Progenitor cell of endocrine pancreas (in vitro differentiated cells): ENCODE measurements at places on chromosomes 5 and 9.

DNA sequence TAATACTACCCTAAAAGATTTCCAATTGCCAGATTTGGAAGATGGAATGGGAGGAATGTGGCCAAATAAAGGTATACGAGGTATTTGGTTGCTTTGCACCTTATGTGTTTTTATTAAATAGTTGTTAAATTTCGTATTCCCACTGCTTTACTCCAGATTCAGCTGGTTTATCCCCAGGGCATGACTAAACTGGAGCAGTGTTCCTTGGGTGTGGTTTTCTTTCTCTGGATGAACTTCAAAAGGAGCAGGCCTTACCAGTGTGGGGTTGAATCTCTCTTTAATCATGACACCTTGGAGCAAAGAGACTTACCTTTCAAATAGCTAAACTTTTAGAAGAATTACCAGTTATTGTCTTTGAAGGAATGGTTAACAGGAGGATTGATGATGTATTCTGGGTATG lies 121.7 kb upstream of the BNC2 start:
- H3K36me3 ChIP-seq: peaks cover 2% of the 10 kb centered on the region
- H3K27me3 ChIP-seq: no peaks in the 10 kb centered on the region
- H3K4me3 ChIP-seq: no peak overlapping the region
- no peaks in the 10 kb centered on the region for H3K4me1 ChIP-seq
- no peak overlapping the region for H3K27ac ChIP-seq

GRCh38 chr9:82091610-82092009 lies 103.0 kb downstream of the SPATA31D1 start:
- H3K4me3 ChIP-seq: no peak overlapping the region
- H3K27ac ChIP-seq: no peak overlapping the region
- peaks cover 7% of the 10 kb centered on the region for H3K4me1 ChIP-seq
- no peak for DNase-seq

- H3K27ac ChIP-seq: no peak overlapping the region
- peaks cover 1% of the 10 kb centered on the region for H3K4me1 ChIP-seq
- H3K4me3 ChIP-seq: no peak overlapping the region
- no peaks in the 10 kb centered on the region for H3K27me3 ChIP-seq
These were observed 72.7 kb upstream of the FCN2 start for GRCh38 chr9:134807716-134808446.

- H3K27me3 ChIP-seq: peaks cover 23% of the 10 kb centered on the region
- H3K27ac ChIP-seq: no peak overlapping the region
- H3K36me3 ChIP-seq: no peaks in the 10 kb centered on the region
These were observed 20.4 kb upstream of the COL27A1 start for GRCh38 chr9:114134827-114135396.

DNA sequence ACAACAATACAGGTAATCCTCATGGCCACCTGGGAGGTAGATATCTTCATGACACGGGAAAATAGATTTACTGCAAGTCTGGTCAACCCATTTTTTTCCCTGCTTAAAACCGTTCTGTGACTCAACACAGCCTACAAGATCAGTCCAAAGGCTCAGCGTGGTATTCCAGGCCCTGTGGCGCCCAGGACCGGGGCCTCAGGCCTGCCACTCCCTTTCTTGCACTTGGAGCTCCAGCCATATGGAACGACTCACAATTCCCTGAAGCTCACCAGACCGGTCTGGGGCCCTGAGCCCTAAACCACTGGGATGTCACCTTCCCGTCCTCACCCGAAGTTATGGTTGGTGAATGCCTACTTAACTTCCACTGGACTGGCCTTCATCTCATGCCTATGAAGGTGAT lies 6.5 kb upstream of the MLANA start:
- H3K27ac ChIP-seq: no peak overlapping the region
- H3K27me3 ChIP-seq: no peaks in the 10 kb centered on the region
- no peaks in the 10 kb centered on the region for H3K36me3 ChIP-seq
- no peak overlapping the region for H3K4me3 ChIP-seq
- DNase-seq: no peak
- no peaks in the 10 kb centered on the region for H3K4me1 ChIP-seq

DNA sequence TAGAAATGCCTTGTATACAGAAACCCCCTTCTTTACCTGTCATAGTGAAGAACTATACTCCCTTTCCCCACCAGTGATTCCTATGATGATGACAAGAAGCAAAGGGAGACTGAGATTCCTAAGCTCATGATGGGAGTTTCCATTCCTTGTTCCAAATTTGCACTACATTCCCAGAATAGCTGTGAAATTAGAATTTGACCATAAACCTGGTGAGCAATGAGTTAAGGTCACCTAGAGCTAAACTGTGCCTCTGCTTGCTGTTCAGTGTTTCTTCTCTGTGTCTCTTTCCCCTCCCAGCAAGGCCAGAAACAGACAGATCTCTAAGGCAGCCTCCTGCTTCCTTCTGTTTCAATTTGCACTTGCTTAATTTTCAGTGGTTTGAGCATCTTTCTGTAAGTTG lies 332.1 kb downstream of the PIK3R1 start:
- no peaks in the 10 kb centered on the region for H3K36me3 ChIP-seq
- H3K27ac ChIP-seq: no peak overlapping the region
- H3K4me3 ChIP-seq: no peak overlapping the region
- no peaks in the 10 kb centered on the region for H3K27me3 ChIP-seq

- peaks cover 7% of the 10 kb centered on the region for H3K4me1 ChIP-seq
- no peaks in the 10 kb centered on the region for H3K27me3 ChIP-seq
- H3K27ac ChIP-seq: no peak overlapping the region
- no peaks in the 10 kb centered on the region for H3K36me3 ChIP-seq
- no peak for DNase-seq
These were observed 323.4 kb downstream of the FBXL7 start for GRCh38 chr5:15823398-15823797.

- H3K4me3 ChIP-seq: peak overlapping the region; percentile 90
- peaks cover 56% of the 10 kb centered on the region for H3K27me3 ChIP-seq
- no peak for DNase-seq
- peaks cover 23% of the 10 kb centered on the region for H3K36me3 ChIP-seq
These were observed 3.9 kb downstream of the NR2F1 start for GRCh38 chr5:93586736-93587596.

DNA sequence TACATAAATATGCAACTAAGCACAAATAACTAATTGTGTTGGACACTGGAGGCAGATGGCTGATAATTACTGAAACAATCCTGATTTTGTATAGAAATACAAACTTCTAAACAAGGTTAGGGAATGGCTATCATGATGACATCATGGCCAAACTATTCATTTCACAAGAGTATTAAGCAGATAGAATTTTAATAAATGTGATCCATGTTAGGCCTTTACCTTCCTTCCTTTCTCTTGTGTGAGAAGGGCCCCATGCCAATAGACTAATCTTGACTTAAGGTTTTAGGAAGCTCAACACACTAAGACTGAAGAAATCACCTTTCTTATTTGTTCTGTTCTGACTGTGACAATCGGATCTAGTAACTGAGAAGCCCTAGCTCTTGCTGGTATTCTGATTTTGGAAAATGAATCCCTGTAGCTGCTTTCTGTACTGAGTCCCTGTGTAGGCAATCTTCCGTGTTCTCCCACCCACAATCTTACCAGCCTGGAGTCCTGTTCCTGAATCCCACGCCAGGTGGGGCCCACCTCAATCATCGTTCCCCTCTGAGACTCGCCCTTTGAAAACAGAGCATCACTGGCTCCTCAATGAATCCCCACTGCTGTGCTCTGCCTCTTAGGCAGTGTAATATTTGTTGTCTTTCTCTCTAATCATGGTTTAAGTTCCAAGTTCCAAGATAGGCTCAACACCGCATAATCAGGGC lies 168.7 kb upstream of the GNA14 start:
- DNase-seq: no peak
- peaks cover 2% of the 10 kb centered on the region for H3K36me3 ChIP-seq
- no peaks in the 10 kb centered on the region for H3K27me3 ChIP-seq
- H3K4me3 ChIP-seq: no peak overlapping the region

GRCh38 chr5:142601432-142601831 lies 84.5 kb downstream of the FGF1 start:
- H3K4me1 ChIP-seq: peaks cover 8% of the 10 kb centered on the region
- no peaks in the 10 kb centered on the region for H3K36me3 ChIP-seq
- H3K27ac ChIP-seq: no peak overlapping the region

- H3K4me1 ChIP-seq: no peaks in the 10 kb centered on the region
- H3K36me3 ChIP-seq: no peaks in the 10 kb centered on the region
- H3K4me3 ChIP-seq: no peak overlapping the region
These were observed 23.8 kb upstream of the ALDH1B1 start for GRCh38 chr9:38368731-38369130.

DNA sequence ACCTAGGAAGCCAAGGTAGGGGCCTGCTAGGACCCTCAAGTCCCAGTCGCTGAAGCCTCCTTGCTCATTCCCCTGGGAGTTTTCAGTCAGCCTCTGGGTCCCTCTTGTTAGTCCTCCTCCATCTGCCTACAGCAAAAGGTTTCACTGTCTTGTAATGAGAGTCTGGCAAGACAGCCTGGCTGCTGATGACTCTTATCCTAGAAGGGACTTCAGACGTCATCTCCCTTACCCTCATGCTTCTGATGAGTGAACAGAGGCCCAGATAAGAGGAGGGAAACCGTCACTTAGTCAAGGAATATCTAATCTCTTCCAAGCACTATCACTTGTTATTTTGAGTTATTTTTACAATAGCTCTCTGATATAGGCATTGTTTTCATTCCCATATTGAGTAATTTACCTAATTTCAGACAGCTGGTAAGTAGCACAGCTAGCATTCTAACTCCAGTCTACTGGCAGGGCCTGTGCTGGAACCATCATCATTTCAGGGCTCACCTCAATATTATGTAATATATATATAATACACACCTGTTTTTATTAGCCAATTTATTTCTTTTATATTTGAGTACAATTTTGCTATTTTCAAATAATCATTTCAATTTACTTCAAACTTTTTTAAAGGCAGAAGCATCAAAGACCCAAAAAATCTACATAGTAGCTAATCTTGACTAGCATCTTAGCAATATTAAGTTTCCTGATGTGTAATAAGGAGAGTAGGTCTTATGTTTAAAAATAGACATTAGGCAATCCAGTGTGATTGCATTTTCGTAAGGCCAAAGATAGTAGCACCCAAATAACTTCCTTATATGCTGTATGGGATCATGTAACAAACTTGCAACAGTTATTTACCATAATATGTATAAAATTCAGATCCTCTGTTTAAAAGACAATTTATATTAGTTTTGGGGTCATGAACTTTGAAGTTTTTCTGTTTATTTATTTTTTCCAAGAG lies 7.9 kb downstream of the CMYA5 start:
- no peak overlapping the region for H3K4me3 ChIP-seq
- H3K27me3 ChIP-seq: no peaks in the 10 kb centered on the region
- H3K27ac ChIP-seq: no peak overlapping the region
- no peaks in the 10 kb centered on the region for H3K36me3 ChIP-seq

DNA sequence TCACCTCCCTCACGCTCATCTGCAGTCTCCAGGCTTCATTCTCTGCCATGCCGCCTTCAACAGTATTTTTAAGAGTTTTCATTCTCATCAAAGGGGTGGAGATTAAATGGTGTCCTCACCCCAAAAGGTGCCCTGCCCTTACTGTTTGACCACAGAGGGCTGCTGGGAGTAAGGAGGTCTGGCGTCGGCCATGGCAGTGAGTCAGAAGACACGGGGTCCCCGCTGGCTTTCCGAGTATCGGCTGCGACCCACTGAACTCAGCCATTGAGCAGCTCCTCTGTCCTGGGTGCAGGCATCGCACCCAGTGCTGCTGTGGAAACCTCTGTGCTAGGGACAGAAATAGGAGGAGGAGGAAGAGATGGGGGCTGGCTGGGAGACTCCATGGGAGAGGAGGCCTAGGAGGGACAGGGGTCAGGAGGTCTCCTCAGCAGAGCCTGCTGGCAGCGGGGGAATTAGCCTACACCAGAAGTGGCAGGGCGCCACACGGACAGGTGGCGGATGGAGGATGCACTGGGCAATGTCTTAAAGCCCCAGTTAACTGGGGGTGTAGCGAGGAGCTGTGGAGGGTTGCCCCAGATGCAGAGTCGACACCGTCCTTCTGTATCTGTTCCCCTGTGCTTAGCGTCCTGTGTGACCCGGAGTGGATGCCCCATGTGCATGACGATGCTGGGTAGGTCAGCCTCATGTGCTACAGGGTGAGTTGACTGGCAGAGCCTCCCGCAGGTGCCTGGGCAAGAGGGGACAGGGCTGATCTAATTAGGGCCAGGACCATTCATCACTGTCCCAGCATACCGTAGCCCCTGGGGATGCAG lies 15.4 kb upstream of the PLEKHG4B start:
- H3K36me3 ChIP-seq: no peaks in the 10 kb centered on the region
- peaks cover 19% of the 10 kb centered on the region for H3K27me3 ChIP-seq
- DNase-seq: no peak
- H3K4me1 ChIP-seq: peaks cover 7% of the 10 kb centered on the region

GRCh38 chr9:84829997-84830696 lies 160.6 kb downstream of the NTRK2 start:
- H3K4me3 ChIP-seq: no peak overlapping the region
- DNase-seq: no peak
- H3K4me1 ChIP-seq: peaks cover 2% of the 10 kb centered on the region
- H3K27ac ChIP-seq: no peak overlapping the region

GRCh38 chr5:178221853-178222252 lies 10.7 kb downstream of the PHYKPL start:
- H3K27me3 ChIP-seq: no peaks in the 10 kb centered on the region
- no peak overlapping the region for H3K4me3 ChIP-seq
- peak overlapping the region; percentile 72 for H3K27ac ChIP-seq
- H3K4me1 ChIP-seq: no peaks in the 10 kb centered on the region
- no peak for DNase-seq

- H3K36me3 ChIP-seq: no peaks in the 10 kb centered on the region
- H3K4me1 ChIP-seq: peaks cover 2% of the 10 kb centered on the region
- H3K4me3 ChIP-seq: no peak overlapping the region
- no peak overlapping the region for H3K27ac ChIP-seq
These were observed 137.6 kb upstream of the ZNF618 start for GRCh38 chr9:113738496-113738892.

DNA sequence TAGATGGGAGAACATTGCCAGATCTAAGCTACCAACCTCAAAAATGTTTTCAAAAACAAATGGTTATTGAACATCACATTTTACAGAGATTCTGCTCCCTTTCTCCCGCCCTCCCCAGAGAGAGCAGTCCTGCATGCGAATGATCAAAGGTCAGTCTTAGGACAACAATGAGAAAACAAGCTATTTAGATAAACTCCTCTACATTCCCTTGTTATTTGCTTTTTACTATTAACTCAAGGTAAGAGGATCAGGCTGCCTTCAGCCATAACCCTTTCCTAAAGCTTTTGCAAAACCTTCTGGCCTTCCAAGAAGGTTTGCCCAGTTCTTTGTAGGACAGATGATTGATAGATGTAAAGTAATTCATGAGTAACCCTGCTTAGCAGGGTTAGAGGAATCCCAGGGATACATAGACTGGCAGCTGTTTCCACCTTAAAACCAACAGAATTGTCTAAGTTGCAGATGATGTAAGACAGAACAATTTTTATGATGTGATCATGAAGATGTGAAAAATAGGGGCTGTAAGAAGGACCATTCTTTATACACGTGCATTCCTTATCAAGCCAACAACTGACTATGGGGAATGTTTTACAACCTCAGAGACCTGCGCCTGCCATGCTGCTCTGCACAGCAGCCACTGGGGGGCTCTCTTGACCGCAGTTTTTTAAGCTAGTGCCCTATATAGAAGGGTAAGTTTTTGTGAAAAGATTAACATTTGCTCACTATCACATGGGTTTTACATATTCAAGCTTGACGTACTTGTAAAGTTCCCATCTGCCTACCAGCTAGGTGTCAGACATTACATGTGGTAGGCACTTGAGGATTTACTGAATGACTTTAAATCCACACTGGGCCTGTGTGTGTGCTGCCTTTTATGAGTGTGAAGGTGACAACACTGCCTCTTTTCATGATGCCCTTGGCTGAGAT lies 2.3 kb upstream of the ZNF782 start:
- peak; percentile 46 for DNase-seq
- H3K27ac ChIP-seq: peak overlapping the region; percentile 90
- no peaks in the 10 kb centered on the region for H3K27me3 ChIP-seq

GRCh38 chr9:76136986-76137385 lies 246.5 kb downstream of the PCSK5 start:
- DNase-seq: no peak
- H3K4me1 ChIP-seq: no peaks in the 10 kb centered on the region
- H3K27me3 ChIP-seq: no peaks in the 10 kb centered on the region
- no peak overlapping the region for H3K4me3 ChIP-seq
- no peak overlapping the region for H3K27ac ChIP-seq
- H3K36me3 ChIP-seq: no peaks in the 10 kb centered on the region
